Vagina (tissue), 2 donors: ENCODE measurements at places on chromosomes 1 and 21. TPM values are rescaled to one million over a fixed set of nuclear protein-coding genes. Genes with fewer than 3 reads are reported as not detected.

ATP1A4 gene
- total RNA-seq, result not detected

GRIK1 gene
- total RNA-seq, result 3.2 TPM

ETV3L gene
- total RNA-seq, result not detected

LCE1D gene
- total RNA-seq, result not detected

PDE9A gene
- 9.6 TPM for total RNA-seq

TSSK3 gene
- total RNA-seq, result not detected

LHX4 gene
- 0.98 TPM for total RNA-seq

GRCh38 chr1:46480959-46481646 is 8.5 kb upstream of the DMBX1 start:
- H3K36me3 ChIP-seq, result no peaks in the 10 kb centered on the region
- H3K4me1 ChIP-seq, result no peaks in the 10 kb centered on the region
- H3K4me3 ChIP-seq, result no peak overlapping the region
- H3K27me3 ChIP-seq, result no peaks in the 10 kb centered on the region
- no peak overlapping the region for H3K27ac ChIP-seq

- H3K27me3 ChIP-seq, result no peaks in the 10 kb centered on the region
- H3K4me1 ChIP-seq, result no peaks in the 10 kb centered on the region
- H3K4me3 ChIP-seq, result no peak overlapping the region
- no peak for DNase-seq
- no peaks in the 10 kb centered on the region for H3K36me3 ChIP-seq
These were observed 9.5 kb upstream of the B3GALNT2 start for GRCh38 chr1:235513495-235514366.

GRCh38 chr1:100038660-100039287 is 69.0 kb downstream of the SLC35A3 start:
- peak overlapping the region; percentile 72 for H3K4me3 ChIP-seq
- H3K36me3 ChIP-seq, result no peaks in the 10 kb centered on the region
- H3K27ac ChIP-seq, result peak overlapping the region; percentile 96
- no peaks in the 10 kb centered on the region for H3K27me3 ChIP-seq
- peaks cover 36% of the 10 kb centered on the region for H3K4me1 ChIP-seq
- no peak for DNase-seq

- H3K36me3 ChIP-seq, result no peaks in the 10 kb centered on the region
- peak overlapping the region; percentile 97 for H3K27ac ChIP-seq
- DNase-seq, result peak; percentile 93
- peak overlapping the region; percentile 10 for H3K4me3 ChIP-seq
- H3K4me1 ChIP-seq, result peaks cover 69% of the 10 kb centered on the region
- no peaks in the 10 kb centered on the region for H3K27me3 ChIP-seq
These were observed 43.8 kb downstream of the SLC44A3 start for GRCh38 chr1:94863919-94864318.

DNA sequence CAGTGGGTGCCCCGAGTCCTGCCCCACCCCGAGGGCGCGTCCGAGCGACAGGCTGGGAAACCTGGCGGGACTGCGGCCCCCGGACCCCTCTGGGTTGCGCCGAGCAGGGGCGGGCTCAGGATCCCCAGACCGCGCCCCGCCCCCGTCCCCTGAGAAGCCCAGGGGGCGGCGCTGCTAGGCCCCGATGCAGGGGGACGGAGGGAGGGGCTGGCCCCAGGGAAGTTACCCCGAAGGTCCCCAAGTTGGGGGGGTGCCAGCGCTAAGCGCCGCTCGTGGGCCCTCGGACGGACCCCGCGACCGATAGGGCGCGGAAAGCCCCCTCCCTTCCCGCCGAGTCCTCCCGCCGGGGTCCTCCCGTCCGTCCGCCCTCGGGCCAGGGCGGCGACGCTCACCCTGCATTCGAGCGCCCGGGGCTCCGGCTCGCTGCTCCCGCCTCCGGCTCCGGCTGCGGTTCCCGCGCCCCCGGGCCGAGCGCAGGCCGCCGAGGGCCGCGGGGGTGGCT is 414 bp downstream of the GPR153 start:
- DNase-seq, result no peak
- H3K27ac ChIP-seq, result peak overlapping the region; percentile 75
- H3K4me3 ChIP-seq, result peak overlapping the region; percentile 81
- no peaks in the 10 kb centered on the region for H3K36me3 ChIP-seq
- peaks cover 49% of the 10 kb centered on the region for H3K4me1 ChIP-seq
- no peaks in the 10 kb centered on the region for H3K27me3 ChIP-seq

DNA sequence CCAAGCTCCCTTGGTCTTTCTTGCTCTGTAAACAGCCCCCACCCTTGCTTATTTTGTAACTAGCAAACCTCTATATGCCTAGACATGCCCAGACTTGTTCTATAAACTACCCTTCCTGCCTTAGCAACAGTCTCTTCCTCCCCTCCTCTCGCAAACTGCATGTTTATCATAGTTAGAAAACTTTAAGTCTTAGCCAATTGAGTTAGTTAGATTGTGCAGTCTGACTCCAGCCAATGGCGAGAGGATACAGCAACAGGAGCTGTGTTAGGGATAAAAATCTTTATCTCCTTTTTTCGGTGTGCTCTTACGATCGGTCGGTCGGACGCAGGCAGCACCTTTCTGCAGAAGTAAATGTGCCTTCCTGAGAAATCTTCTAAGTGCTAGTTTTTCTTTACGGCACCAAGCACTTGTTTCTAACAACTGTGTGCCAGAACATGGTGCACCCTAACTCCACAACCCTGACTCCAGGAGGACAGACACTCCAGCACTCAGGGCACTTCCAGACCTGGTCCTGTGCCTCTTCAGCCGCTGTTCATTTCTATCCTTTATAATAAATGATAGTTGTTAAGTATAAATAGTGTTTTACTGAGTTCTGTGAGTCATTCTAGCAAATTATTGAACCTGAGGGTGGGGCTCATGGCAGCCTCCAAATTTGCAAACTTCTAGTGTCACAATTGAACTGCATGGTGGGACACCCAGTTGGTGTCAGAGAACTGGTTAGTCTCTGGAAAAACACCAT is 25.7 kb upstream of the GNG4 start:
- no peaks in the 10 kb centered on the region for H3K27me3 ChIP-seq
- no peaks in the 10 kb centered on the region for H3K4me1 ChIP-seq
- DNase-seq, result no peak
- H3K4me3 ChIP-seq, result no peak overlapping the region
- no peak overlapping the region for H3K27ac ChIP-seq
- H3K36me3 ChIP-seq, result peaks cover 65% of the 10 kb centered on the region

GRCh38 chr1:232244426-232244825 is 385.5 kb downstream of the SIPA1L2 start:
- no peak for DNase-seq
- no peaks in the 10 kb centered on the region for H3K4me1 ChIP-seq

DNA sequence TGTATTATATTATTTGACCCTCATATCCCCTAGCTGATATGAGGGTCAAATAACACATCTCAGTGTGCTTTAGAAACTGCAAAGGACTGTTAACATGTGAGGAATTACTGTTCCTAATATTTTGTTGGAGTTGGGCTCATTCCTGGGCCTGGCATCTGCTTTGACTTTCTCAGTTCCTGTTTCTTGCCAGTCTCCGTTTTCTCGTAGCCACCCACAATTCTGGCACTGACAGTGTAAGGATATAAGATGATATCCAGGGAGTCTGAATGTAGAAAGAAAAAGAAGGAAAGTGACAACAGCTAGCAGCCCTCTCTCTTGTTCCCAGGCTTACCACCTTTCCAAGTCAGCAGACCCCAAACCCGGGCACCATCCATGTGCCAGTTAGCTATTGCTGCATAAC is 54.4 kb upstream of the SCMH1 start:
- no peak overlapping the region for H3K4me3 ChIP-seq
- H3K36me3 ChIP-seq, result no peaks in the 10 kb centered on the region
- no peak for DNase-seq

- peaks cover 46% of the 10 kb centered on the region for H3K4me1 ChIP-seq
- no peak for DNase-seq
- peak overlapping the region; percentile 13 for H3K27ac ChIP-seq
- H3K4me3 ChIP-seq, result no peak overlapping the region
These were observed 14.9 kb upstream of the MACF1 start for GRCh38 chr1:39189592-39190041.

GRCh38 chr1:113859478-113860175 is 11.9 kb downstream of the PTPN22 start:
- no peak overlapping the region for H3K27ac ChIP-seq
- no peak overlapping the region for H3K4me3 ChIP-seq

DNA sequence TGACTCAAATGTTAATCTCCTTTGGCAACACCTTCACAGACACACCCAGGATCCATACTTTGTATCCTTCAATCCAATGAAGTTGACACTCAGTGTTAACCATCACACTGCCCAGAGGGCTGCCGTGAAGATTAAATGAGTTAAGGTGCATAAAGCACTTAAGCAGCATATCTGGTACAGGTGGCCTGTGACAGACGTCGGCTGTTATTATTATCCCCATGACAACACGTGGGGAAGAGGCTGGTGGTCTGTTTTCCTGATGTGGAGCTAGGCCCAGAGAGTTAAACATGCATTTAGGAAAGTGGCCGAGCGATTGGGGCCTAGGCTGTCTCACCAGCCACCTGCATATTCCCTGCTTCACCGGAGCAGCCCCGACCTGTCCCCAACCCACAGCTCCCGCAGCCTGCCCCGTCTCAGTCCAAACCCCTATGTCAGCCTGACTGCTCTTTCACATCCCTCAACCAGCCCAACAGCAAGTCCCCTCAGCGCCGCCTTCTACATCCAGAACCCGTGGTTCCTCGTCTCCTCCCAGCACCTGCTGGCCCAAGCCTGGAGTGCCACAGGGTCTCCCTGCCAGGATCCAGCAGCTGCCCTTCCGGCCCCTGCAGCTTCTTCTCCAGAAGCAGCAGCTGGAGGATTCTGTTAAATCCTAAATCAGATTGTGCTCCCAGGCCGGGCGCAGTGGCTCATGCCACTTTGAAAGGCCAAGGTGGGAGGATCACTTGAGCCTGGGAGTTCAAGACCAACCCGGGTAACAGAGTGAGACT is 77.9 kb downstream of the FBXO2 start:
- no peaks in the 10 kb centered on the region for H3K27me3 ChIP-seq
- H3K4me1 ChIP-seq, result no peaks in the 10 kb centered on the region
- DNase-seq, result no peak
- no peak overlapping the region for H3K4me3 ChIP-seq

DNA sequence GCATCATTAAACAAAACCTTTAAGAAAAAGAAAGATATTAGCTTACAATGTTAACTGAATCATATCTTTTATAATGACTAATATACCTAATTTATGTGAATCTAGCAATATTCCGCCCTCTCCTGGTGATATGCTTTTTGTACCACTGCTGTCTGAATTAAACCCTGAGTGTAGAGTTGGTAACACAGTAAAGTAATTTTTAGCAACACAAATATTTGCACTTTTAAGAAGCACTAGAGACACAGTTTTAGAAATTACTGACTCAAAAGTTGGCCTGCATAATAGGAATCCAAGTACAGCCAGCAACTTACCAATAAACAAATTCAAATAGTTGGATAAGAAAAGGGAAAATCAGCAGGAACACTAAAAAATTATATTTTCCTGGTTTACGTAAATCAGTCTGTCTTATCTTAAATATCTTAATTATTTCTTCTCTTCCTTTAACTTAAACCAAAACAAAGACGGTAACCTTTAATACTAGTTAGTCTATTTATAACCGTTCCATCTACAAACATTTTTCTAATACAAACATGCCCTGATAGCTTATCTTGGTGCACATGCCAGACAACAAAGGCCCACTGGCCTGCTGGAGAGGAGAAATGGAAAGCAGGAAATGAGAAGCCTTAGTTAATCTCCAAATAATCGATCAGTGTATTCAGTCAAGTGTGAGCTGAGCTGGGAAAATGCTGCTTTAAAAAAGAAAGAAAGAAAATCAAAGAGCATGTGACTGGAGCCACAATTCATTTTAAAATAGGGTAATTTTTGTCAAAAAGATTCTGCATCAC is 246.0 kb downstream of the RERE start:
- DNase-seq, result no peak
- peak overlapping the region; percentile 42 for H3K27ac ChIP-seq
- H3K4me3 ChIP-seq, result no peak overlapping the region
- no peaks in the 10 kb centered on the region for H3K36me3 ChIP-seq
- H3K27me3 ChIP-seq, result no peaks in the 10 kb centered on the region
- no peaks in the 10 kb centered on the region for H3K4me1 ChIP-seq

DNA sequence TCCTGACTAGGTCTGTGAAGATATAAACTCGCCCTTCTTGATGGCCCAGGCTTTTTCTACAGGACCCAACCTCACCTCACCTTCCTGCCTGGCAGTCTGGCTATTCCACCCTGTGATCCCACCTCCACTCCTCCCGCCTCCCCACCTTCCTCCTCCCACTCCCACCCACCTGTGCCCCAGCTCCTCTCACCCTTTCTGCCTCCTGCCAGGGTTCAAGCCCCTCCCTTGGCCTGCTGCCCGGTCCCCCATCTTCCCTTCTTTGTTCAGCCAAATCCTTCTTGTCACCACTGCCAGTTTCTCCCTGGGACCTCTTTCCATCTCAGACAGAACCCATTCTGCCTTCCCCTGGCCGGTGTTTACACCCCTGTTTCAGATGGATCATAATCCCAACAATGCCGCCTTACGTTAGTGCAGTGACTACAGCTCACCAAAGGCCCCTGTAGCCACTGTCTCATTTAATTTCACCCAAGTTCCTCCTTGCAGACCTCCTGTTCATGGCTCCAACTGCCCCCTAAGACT is 127.5 kb upstream of the EDN2 start:
- H3K4me1 ChIP-seq, result peaks cover 16% of the 10 kb centered on the region
- no peaks in the 10 kb centered on the region for H3K27me3 ChIP-seq
- peak; percentile 67 for DNase-seq
- no peak overlapping the region for H3K27ac ChIP-seq
- H3K4me3 ChIP-seq, result no peak overlapping the region

DNA sequence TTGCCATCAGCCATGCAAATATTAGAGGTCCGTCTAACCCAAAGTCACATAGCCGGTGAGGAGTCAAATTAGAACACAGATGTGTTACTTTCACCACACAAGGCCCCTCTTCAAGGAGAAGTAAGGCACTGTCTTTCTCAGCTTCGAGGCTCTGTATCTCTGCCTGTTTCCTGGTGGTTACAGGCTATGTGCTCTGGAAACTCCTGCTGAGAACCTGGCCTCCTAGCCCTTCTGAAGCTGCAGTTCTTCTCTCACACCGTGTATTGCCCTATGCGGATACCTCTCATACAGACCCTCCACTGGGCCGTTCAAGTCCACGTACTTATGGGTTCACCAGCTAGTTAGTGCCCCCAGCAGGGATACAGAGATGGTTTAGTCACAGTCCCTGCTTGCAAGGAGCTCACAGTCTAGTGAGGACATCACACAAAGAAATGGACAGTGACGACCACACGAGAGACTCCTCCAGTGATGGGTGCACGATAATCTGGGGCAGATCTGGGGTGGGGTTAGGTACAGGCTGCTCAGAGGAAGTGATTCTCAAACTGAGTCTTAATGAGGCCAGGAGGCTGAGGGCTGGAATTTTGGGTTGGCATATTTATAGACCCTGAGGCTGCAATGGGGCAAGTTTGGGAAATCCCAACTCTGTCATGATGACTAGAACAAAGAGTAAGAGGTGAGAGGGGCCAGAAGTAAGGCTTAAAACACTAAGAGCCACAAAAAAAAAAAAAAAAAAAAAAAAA is 22.8 kb upstream of the ELOA start:
- peaks cover 12% of the 10 kb centered on the region for H3K4me1 ChIP-seq
- H3K4me3 ChIP-seq, result no peak overlapping the region
- H3K27ac ChIP-seq, result no peak overlapping the region
- no peaks in the 10 kb centered on the region for H3K36me3 ChIP-seq
- no peak for DNase-seq
- no peaks in the 10 kb centered on the region for H3K27me3 ChIP-seq
